ENCODE measurements at places on chromosomes 1 and 21.
A peak's percentile ranks its signal among the peaks of the same experiment; 100 is the strongest.

- DNase-seq = peak; percentile 84
Observed at GRCh38 chr1:197799271-197799670, 24.0 kb upstream of the DENND1B start.

DNA sequence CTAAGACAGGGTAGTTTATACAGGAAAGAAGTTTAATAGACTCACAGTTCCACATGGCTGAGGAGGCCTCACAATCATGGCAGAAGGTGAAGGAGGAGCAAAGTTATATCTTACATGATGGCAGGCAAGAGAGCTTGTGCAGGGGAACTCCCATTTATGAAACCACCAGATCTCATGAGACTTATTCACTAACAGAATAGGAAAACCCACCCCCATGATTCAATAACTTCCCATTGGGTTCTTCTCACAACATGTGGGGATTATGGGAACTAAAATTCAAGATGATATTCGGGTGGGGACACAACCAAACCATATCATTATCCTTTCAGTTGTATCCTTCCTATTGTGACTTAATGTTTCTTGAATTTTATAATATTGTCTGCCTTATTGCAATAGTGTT lies 13.4 kb upstream of the DDAH1 start:
- no peak for DNase-seq

DNA sequence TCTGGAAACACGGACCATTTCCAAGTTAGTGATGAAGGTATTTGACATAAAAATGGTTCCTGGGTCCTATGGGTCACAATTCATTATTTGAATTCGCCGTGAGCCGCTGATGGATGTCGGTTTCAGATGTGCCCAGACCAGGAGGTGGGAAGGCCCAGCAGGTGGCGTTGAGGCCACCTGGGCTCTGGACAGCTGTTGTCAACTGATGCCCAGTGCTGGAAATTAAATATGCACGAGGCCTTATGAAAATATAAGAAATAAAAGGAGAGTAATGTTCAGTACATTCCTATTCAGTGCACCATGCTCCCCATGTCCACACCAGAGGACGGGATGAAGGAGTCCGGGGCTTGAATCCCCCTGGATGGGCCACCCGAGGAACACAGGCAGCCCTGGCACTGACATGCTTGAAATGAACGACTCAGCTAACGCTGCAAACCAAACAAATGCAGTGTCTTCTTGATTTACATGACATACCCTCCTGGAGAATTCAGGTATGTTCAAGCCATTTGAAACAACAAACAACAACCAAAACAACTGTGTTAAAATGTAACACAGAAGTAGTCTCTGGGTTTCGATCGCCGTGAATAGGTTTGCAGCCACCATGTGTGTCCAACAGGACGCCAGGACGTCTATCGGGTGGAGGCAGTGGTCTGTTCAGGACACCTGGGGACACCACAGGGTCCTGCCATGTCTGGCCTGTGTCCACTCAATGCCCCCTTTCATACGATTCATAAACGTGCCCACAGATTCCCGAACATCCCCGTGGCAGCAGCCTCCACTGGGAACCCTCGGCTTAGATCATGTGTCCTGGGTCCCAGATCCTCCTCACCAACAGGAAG lies 6.1 kb downstream of the TFF3 start:
- no peak for DNase-seq

DNA sequence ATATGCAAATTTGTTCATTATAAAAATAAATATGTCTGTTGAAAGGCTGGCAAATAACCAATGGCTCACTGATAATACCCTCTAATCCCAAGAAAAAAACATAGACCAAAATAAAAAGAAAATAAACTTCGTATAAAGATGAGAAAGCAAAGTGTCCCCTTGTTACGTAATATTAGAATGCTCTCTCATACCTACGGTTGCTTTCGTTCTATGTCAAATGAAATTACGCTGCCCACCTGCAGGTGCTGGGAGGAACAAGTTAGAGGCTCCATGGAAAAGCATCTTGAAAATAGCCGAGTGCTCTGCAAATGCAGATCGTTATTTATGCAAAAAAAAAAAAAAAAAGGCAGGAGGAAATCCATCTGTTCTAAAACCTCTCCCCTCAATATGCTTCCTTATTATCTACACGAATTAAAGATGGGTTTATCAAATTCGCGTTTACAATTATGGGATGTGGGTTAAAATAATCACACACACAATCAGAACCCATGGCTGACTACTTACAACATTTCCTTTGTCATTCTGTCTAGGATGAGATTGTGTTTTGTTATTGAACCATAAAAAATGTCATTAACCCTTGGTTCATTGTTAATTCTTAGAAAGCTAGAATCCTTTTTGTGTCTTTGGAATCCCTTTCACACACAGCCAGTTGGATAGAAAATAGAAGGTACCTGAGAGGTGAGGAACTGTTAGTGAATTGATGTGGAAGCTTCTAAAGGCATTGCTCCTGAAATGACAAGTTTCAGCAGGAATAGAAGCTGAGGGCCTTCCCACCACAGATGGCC lies 268.6 kb downstream of the SETD4 start:
- no peak for DNase-seq

DNA sequence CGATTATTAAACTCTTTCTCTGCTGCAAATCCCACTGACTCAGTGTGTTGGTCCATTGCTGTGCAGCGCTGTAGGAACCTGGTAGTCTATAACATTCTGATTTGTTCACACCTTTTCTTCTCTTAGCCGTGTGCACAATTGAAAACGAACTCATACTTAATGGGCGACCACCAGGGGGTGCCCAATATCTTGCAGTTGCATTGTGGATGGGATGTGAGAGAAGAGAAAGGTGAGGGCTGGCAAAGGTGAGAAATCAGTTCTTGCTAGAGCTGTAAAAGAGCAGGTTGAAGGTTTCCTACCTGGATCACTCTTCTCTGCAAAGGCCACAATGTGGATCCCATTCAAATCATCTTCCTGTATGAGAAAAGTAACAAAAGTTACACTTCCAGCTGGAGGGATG lies 51.0 kb downstream of the CASQ2 start:
- peak; percentile 77 for DNase-seq

- no peak for DNase-seq
Observed at GRCh38 chr1:153848805-153849204, 73.6 kb downstream of the SLC27A3 start.

GRCh38 chr1:214989341-214989740 lies 93.2 kb upstream of the KCNK2 start:
- peak; percentile 63 for DNase-seq

- DNase-seq = no peak
Observed at GRCh38 chr1:102751111-102751510, 357.2 kb downstream of the COL11A1 start.

DNA sequence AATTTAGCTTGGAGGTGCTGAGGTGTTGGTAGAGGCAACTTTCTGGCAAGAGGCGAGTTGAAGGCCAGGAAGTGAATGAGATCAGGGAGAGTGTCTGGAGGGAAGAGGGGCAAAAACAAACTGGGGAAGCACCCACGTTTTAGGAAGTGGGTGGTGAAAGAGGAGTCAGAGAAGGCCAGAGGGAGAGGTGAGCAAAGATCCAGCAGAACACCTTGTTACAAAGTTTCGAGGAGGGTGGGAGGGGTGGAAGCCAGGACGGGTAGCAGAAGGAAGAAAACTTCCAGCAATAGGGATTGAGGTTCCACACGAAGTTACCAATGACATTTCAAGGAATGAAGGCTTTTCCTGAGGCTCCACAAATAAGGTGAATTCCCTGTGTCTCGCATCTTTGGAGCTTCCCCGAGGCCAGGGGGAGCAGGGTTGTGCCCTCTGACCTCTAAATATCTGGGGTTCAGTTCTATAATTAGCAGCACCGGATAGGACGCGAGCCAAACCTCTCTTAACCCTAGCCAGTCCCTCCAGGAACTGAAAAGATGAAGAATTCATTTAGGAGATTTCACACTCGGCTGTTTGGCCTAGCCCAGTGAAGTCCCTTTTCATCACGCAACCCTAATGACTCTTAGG lies 578 bp upstream of the SESN2 start:
- DNase-seq = no peak

GRCh38 chr21:42595283-42596187 lies 57.9 kb upstream of the PDE9A start:
- no peak for DNase-seq

- peak; percentile 77 for DNase-seq
Observed at GRCh38 chr21:37758982-37759381, 157.3 kb downstream of the KCNJ6 start.

All from choroid plexus epithelial cell (primary cell).